ENCODE measurements at places on chromosomes 2 and 18. TPM values are rescaled to one million over a fixed set of nuclear protein-coding genes. Genes with fewer than 3 reads are reported as not detected.

Gene CRYGD
- total RNA-seq, result not detected

Gene EVX2
- total RNA-seq, result not detected

Gene C2orf42
- total RNA-seq, result 13.5 TPM

Gene COL6A3
- total RNA-seq, result 5,410 TPM

Gene IL1F10
- total RNA-seq, result not detected

Gene PID1
- total RNA-seq, result 37.6 TPM

Gene PMAIP1
- total RNA-seq, result 1.5 TPM

Gene NTSR2
- total RNA-seq, result not detected

Gene HRH4
- total RNA-seq, result not detected

Gene CDK5R2
- 0.06 TPM for total RNA-seq

Gene CD226
- not detected for total RNA-seq

Gene GKN1
- not detected for total RNA-seq

Gene C2orf66
- total RNA-seq, result 0.56 TPM

Gene GPC1
- total RNA-seq, result 248 TPM

Gene CPO
- not detected for total RNA-seq

Gene GREB1
- 2.3 TPM for total RNA-seq

Gene RESP18
- total RNA-seq, result not detected

Gene FAM110C
- total RNA-seq, result not detected

Gene DSG1
- total RNA-seq, result not detected

Gene EFHD1
- 0.37 TPM for total RNA-seq

Gene SERPINB13
- total RNA-seq, result not detected

Gene DNER
- total RNA-seq, result 0.12 TPM

Gene FAM161A
- 1.3 TPM for total RNA-seq

Gene MERTK
- 0.64 TPM for total RNA-seq

Gene STK17B
- 56.0 TPM for total RNA-seq

Gene CYRIA
- total RNA-seq, result 2.9 TPM

Gene AMER3
- total RNA-seq, result not detected

Gene BCL11A
- not detected for total RNA-seq

Gene WDFY1
- 50.6 TPM for total RNA-seq

Gene GAL3ST2
- not detected for total RNA-seq

Gene FSIP2
- total RNA-seq, result under 0.01 TPM

Gene PCARE
- not detected for total RNA-seq

Gene AOX1
- total RNA-seq, result 104 TPM

Gene CNDP1
- total RNA-seq, result not detected

Gene KIF3C
- total RNA-seq, result 8.0 TPM

Gene ECEL1
- total RNA-seq, result not detected

Gene FEV
- total RNA-seq, result not detected

Gene CNRIP1
- total RNA-seq, result 30.1 TPM

Gene CCDC102B
- total RNA-seq, result 16.6 TPM

Gene FRZB
- not detected for total RNA-seq

Gene POMC
- 5.2 TPM for total RNA-seq

Gene MYO7B
- total RNA-seq, result not detected

Gene TSPYL6
- not detected for total RNA-seq

Gene TRAK2
- total RNA-seq, result 16.7 TPM

Gene SGPP2
- total RNA-seq, result not detected

Gene E2F6
- total RNA-seq, result 5.0 TPM

Gene IL37
- not detected for total RNA-seq

Gene PAX8
- 1.9 TPM for total RNA-seq

Data from cardiac ventricle fibroblast (primary cell).